ENCODE measurements at places on chromosomes 5 and 9. TPM values are rescaled to one million over a fixed set of nuclear protein-coding genes. Genes with fewer than 3 reads are reported as not detected.

Gene ADAMTS6
- total RNA-seq: 63.7 TPM

Gene JAKMIP2
- 0.83 TPM for total RNA-seq

Gene TNFAIP8
- 11.3 TPM for total RNA-seq

Gene PGM5
- 1.0 TPM for total RNA-seq

Gene VPS13A
- total RNA-seq: 35.4 TPM

Gene CCDC192
- not detected for total RNA-seq

Gene NUTM2G
- not detected for total RNA-seq

Gene MARCOL
- not detected for total RNA-seq

Gene PCDH1
- 55.6 TPM for total RNA-seq

Gene IFNA2
- not detected for total RNA-seq

Gene FCHO2
- 15.5 TPM for total RNA-seq

Gene SELENOP
- total RNA-seq: 6.0 TPM

Gene HK3
- total RNA-seq: not detected

Gene RLN2
- total RNA-seq: not detected

Gene SLC6A3
- not detected for total RNA-seq

Gene BTNL8
- total RNA-seq: not detected

Gene SLC9A3
- total RNA-seq: 1.0 TPM

Gene ADGRD2
- total RNA-seq: not detected

Gene GDA
- total RNA-seq: not detected

Gene CLIC3
- total RNA-seq: 27.0 TPM

Gene FRMD3
- total RNA-seq: 0.19 TPM

Gene SLC6A7
- total RNA-seq: not detected

Gene EQTN
- total RNA-seq: not detected

Gene SPARC
- 382 TPM for total RNA-seq

Gene ARL14EPL
- total RNA-seq: not detected

Gene SLC1A1
- total RNA-seq: 1.1 TPM

Gene DNM1
- total RNA-seq: 0.67 TPM

Gene ADRA1B
- 0.80 TPM for total RNA-seq

Gene BHMT2
- 0.17 TPM for total RNA-seq

Gene OR13F1
- total RNA-seq: not detected

Gene CDKN2A
- 34.1 TPM for total RNA-seq

Gene LRRC19
- not detected for total RNA-seq

Gene ZNF883
- 3.2 TPM for total RNA-seq

Gene LCN2
- total RNA-seq: 62.1 TPM

Gene GBGT1
- total RNA-seq: 0.83 TPM

Gene WNT8A
- total RNA-seq: not detected

Gene CAMK2A
- 0.37 TPM for total RNA-seq

Gene TARS1
- 332 TPM for total RNA-seq

Gene TAF1L
- total RNA-seq: not detected

Gene FCN1
- not detected for total RNA-seq

Gene FIBCD1
- total RNA-seq: 3.3 TPM

Gene TAL2
- total RNA-seq: not detected

Gene STC2
- 311 TPM for total RNA-seq

Gene PCDHA2
- not detected for total RNA-seq

Gene OR2V1
- total RNA-seq: not detected

Gene BTNL3
- not detected for total RNA-seq

Gene ZNF484
- total RNA-seq: 12.7 TPM

Gene HAND1
- total RNA-seq: not detected

Gene CPLANE1
- 22.4 TPM for total RNA-seq

Measured in mammary epithelial cell (primary cell).